ENCODE measurements at places on chromosomes 12 and 14. TPM values are rescaled to one million over a fixed set of nuclear protein-coding genes. Genes with fewer than 3 reads are reported as not detected.

RNASE7 gene
- total RNA-seq: not detected

CYP46A1 gene
- total RNA-seq: under 0.01 TPM

CMKLR1 gene
- total RNA-seq: 0.14 TPM

SPSB2 gene
- 6.7 TPM for total RNA-seq

TAS2R10 gene
- total RNA-seq: 0.71 TPM

CTSG gene
- total RNA-seq: not detected

DPPA3 gene
- not detected for total RNA-seq

PRB2 gene
- total RNA-seq: not detected

GLIPR1L1 gene
- not detected for total RNA-seq

AQP6 gene
- under 0.01 TPM for total RNA-seq

RAB21 gene
- total RNA-seq: 39.5 TPM

GPR68 gene
- 13.3 TPM for total RNA-seq

GYS2 gene
- total RNA-seq: not detected

TAS2R9 gene
- not detected for total RNA-seq

PTHLH gene
- total RNA-seq: 2.0 TPM

NXPH4 gene
- total RNA-seq: 0.65 TPM

KRT72 gene
- not detected for total RNA-seq

PRR4 gene
- total RNA-seq: 0.37 TPM

ADCY6 gene
- total RNA-seq: 43.7 TPM

GSC gene
- 0.71 TPM for total RNA-seq

TCL1B gene
- not detected for total RNA-seq

ANKRD33 gene
- not detected for total RNA-seq

P2RX2 gene
- not detected for total RNA-seq

RPS6KA5 gene
- 0.46 TPM for total RNA-seq

POTEG gene
- not detected for total RNA-seq

SMIM41 gene
- 9.8 TPM for total RNA-seq

REC8 gene
- total RNA-seq: 0.85 TPM

DGLUCY gene
- 34.7 TPM for total RNA-seq

SIRT4 gene
- 1.00 TPM for total RNA-seq

BDKRB2 gene
- 38.6 TPM for total RNA-seq

CCDC196 gene
- not detected for total RNA-seq

GRIP1 gene
- total RNA-seq: 0.65 TPM

TAOK3 gene
- 38.1 TPM for total RNA-seq

CCDC197 gene
- not detected for total RNA-seq

ACOT6 gene
- not detected for total RNA-seq

KRT83 gene
- total RNA-seq: not detected

GDF3 gene
- not detected for total RNA-seq

SERPINA5 gene
- total RNA-seq: not detected

TMEM263 gene
- total RNA-seq: 105 TPM

HVCN1 gene
- total RNA-seq: 8.5 TPM

MTRFR gene
- total RNA-seq: 13.5 TPM

CLEC1B gene
- total RNA-seq: not detected

ETV6 gene
- 5.5 TPM for total RNA-seq

AEBP2 gene
- 15.4 TPM for total RNA-seq

DAO gene
- total RNA-seq: not detected

TOMM20L gene
- total RNA-seq: not detected

PTCSC3 gene
- total RNA-seq: not detected

PLEKHA5 gene
- 43.7 TPM for total RNA-seq

SERPINA6 gene
- not detected for total RNA-seq

ASPG gene
- not detected for total RNA-seq

OR4E2 gene
- not detected for total RNA-seq

GSG1 gene
- 0.28 TPM for total RNA-seq

PHETA1 gene
- total RNA-seq: 4.6 TPM

All from smooth muscle cell of bladder (primary cell).